Brain (organoid and tissue), 16 donors: ENCODE measurements at places on chromosomes 3 and 15.

DNA sequence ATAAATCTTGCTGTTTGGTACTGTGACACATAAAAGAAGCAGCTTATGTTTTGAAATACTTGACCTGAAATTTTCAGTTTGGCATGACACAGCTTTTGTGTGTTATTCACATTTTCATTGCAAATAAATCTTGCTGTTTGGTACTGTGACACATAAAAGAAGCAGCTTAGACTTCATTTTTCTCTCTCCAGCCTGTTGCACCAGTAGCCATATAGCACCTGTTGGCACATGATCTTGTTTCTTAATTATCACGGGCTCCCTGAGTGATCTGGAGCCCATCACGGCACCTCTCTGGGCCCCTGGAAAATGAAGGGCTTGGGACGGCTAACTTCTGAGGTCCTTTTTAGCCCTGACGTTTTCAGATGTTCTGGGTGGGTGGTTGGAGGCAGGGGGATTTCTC lies 77.4 kb upstream of the SLCO3A1 start:
- no peak for DNase-seq

GRCh38 chr15:55267401-55268175 lies 22.0 kb downstream of the RAB27A start:
- DNase-seq = no peak

- no peak for DNase-seq
These were observed 963.5 kb downstream of the NTRK3 start for GRCh38 chr15:87293031-87293430.

DNA sequence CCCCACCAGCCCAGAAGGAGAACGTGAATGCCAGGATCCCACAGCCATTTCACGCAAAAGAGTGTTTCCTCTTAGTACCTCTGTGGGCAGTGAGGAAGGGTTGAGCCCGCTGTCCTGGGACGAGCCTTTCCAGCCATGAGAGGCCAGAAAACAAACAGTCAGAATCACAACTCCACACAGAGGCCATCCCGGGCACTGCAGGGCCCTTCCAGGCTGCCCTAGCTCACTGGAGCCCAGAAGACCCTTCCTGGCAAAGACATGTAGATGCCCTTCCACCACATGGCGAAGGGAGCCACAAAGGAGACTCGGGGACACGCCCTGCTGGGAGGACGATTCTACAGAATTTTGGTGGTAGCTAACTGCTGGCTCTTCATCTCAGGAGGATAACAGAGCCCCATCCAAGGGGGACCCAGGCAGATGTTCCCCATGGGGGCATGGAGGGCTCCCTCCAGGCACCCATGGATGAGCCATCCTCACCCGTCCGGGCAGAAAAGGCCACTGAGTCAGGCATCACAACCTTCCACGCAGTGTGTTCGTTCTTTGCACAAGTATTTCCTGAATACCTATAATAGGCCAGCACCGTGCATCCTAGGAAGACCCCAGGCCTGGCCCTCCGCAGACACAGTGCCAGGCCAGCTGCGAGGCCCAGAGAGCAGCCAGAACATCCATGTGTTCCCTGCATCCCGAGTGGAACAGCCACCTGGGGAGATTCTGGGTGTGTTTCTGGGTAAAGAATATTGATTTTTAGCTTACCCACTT lies 47.2 kb downstream of the SLC12A8 start:
- no peak for DNase-seq

- peak; percentile 86 for DNase-seq
These were observed 103.3 kb upstream of the PRTG start for GRCh38 chr15:55846116-55846707.

- DNase-seq = no peak
These were observed 116.7 kb upstream of the TPM1 start for GRCh38 chr15:62925875-62926274.

DNA sequence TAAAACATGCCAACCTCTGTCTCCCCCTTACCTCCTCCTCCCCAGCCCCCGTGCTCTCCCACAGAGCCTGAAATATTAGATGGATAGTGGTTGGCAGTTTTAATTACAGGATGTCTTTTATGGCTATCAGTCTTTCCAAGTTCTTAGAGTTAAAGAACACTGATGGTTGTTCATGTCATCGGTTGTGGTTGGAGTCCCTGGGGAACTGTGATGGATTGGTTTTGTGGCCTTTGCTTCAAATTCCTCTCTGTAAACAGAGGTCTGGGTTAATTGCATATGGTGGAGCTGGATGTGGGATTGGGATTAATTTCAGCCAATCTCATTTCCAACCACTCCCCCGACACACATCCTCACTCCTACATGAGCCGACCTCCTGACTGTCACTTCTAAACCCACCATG lies 164.5 kb upstream of the PROK2 start:
- DNase-seq = no peak

DNA sequence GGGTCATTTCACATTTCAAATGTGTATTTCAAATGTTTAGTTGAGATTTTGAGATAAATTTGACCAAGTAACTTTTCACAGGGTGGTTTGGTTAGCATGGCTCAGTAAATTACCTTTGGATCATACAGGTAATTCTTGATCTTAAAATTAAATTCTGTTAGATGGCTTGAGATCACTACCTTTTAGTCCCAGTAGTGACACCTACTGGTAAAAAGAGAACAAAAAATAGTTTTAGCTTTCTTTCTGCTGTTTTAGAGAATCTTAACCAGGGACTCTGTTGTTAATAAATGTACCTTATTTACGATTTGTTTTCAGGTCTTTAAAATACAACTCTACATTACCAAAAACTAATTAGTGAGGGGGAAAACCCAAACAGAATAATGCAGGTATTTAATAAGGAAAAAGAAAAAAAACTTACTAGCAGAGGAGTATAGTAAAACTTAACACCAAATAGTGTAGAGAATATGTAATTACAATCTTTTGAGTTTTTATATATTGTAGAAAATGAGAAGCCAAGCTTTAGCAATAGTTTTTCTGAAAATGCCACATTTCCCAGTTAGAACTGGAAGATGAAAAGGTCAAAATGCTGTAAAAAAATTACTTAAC lies 620.3 kb upstream of the AGTR1 start:
- DNase-seq = no peak

GRCh38 chr15:90261811-90262210 lies 3.7 kb upstream of the NGRN start:
- DNase-seq = no peak

GRCh38 chr3:173589116-173589515 lies 191.6 kb downstream of the NLGN1 start:
- no peak for DNase-seq

DNA sequence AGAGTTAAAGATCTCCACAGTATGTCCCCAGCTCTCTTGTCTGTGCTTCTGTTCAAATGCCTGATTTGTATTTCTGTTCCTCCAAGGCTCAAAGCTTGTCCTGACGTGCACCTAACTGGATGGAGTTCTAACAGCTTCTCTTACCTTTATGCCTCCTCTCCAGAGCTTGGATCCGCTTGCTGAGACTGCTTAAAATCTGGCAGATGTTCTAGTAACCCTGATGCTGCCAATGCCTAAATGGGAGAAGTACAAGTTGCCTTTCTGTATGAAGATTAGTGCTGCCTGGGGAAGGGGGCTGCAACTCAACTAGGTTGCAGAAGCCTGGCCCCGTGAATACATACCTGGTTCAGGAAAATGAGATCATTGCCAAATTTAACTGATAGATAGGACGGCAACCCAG lies 354.5 kb upstream of the KCNMB2 start:
- DNase-seq = no peak

DNA sequence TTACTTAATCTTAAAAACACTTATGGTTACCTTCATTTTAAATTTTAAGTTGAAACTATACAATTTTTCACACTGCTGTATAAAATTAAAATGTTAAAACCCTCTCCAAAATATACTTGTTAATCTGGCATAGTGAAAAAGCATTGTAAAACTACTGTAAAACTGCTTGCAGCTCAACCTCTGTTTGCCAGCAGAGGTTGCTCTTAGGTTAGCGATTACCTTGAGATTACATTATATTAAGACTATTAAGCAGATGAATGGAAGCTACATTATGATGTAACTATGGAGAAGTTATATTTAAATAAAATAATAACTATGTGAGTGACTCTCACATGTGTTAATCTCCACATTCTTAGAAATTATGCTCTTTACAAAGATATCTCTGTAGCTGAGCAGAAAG lies 143.6 kb upstream of the SLITRK3 start:
- peak; percentile 58 for DNase-seq

GRCh38 chr3:133460809-133461208 lies 61.0 kb downstream of the BFSP2 start:
- DNase-seq = no peak

GRCh38 chr3:62667714-62668113 lies 207.5 kb downstream of the CADPS start:
- DNase-seq = no peak
